Activated T-helper 1 cell treated with Interleukin-2 at 50 U/mL for 16 hours (primary cell): ENCODE measurements at places on chromosomes 5 and 9.

- no peak for DNase-seq
Observed at GRCh38 chr9:116566677-116567488, 120.2 kb upstream of the TRIM32 start.

GRCh38 chr5:127561254-127561653, 43.8 kb downstream of the PRRC1 start:
- DNase-seq: no peak

- no peak for DNase-seq
Observed at GRCh38 chr5:124951661-124952060, 205.2 kb upstream of the ZNF608 start.

DNA sequence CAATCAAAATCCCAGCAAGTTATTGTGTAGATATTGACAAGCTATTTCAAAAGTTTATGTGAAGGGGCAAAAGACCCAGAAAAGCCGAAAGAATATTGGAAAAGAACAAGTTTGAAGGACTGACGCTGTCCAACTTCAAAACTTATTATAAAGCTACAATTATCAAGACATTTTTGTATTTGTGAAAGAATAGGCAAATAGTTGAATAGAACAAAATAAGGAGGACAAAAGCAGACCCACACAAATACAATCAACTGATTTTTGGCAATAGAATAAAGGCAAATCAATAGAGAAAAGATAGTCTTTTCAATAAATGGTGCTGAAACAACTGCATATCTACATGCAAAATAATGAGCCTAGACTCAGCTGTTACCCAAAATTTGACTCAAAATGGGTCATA, 807.7 kb upstream of the CDH6 start:
- no peak for DNase-seq

GRCh38 chr9:111925784-111926183, 29.2 kb downstream of the UGCG start:
- no peak for DNase-seq

DNA sequence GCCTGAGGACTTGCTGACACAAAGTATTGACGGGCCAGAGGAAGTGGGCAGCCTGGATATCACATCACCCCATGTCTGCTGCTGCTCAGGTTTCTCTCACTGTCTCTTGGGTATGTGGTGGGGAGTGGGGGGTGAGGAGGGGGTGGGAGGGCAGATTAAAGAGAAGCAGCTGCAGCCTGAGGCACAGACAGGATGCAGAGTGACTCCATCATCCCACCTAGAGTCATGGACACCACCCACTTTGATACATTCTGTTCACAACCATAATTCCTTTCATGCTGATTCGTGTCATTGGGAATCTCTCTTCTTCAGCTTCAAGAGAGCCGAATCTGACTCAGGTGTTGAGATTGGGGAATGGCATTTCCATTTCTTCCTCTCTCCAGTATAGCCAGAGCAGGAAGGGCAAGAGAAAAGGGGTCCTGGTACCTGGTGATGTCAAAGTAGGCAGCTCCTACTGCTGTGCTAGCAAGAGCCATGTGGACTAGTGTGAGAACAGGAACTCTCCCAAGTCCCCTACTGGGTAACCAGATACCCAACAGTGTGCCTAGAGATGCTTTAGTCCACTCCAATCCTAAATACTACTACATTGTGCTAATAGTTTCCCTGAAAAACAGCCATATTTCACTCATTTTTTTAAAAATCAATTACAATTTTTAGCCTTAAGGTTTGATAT, 22.4 kb downstream of the GRAMD2B start:
- no peak for DNase-seq

DNA sequence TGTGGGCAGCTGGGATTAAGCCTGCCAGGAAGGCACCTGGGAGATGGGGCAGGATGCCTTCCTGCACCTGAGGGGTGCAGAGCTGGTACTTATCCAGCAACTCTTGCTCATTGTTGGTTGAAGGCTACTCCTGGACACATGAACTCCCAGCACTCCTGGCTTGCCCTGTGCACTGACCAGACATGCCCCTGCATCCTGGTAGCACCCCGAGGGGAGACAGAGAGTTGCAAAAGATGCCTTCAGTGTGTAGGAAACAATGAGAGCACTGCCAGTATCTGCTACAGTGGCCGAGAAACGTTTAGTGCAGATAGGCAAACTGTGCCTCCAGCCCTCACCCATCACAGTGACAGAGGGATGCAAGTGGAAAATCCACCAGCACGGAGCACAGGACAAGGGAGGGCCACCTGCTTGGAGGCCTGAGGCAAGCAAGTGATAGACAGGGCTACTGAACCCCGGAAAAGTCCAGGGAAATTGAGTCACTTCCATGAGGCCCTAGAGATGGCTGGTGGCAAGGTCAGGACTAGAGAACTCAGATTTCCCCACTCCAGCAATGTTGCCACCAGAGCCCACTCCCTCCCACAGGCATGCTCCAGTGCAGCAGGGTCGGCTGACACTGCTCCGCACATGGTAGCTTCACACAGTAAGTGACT, 171.1 kb downstream of the FSTL4 start:
- DNase-seq: no peak

GRCh38 chr5:124692324-124692723, 54.1 kb downstream of the ZNF608 start:
- no peak for DNase-seq

DNA sequence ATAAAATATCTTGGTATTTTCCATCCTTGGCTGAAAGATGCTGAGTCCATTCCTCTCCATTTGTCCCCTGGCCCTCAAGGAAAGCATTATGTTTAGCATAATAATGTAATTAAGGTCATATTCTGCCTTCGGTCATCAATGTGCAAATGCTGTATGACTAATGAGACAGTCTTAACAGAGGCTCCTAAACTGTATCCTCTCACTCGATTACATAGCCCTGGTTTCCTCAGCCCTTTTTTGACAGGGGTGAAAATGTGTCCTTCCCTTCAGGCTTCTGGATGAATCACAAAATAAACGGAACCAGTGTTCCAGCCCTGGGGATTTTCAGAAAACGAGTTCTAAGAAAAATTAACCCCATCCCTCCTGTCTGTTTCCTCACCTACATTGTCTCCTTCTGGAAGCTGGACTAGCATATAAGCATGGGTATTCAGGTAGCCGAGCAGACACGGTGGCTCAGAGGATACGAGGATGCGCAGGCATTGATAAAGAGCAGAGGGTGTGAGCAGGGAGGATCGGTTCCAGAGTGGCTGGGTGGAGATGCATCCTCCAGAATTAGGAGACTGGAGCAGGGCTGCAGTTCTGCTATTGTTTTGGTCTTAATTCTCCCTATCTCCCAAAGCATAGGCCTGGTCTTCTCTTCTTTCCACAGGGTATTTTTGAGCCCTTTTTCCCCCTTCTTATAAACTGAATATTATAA, 742.9 kb downstream of the TLR4 start:
- DNase-seq: no peak

DNA sequence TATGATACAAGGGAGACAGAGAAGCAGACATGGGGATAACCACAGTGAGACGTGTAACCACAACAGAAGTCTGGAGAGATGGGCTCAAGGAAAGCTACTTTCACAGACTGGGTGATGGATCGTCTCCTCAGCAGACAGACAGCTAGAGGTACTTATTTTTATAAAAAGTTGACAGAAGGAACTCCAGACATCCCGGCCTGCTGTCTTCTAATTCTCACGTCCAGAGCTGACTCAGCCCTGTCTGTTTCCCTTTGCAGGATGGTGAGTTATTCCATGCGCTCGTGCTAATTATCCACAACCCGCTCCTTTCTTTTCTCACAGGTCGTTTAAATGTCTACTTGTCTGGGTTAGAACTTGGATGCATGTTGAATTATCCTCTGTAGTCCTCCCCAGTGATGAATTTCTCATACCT, 304.5 kb downstream of the CWC27 start:
- no peak for DNase-seq

GRCh38 chr5:144304688-144305087, 134.0 kb downstream of the KCTD16 start:
- DNase-seq: no peak

DNA sequence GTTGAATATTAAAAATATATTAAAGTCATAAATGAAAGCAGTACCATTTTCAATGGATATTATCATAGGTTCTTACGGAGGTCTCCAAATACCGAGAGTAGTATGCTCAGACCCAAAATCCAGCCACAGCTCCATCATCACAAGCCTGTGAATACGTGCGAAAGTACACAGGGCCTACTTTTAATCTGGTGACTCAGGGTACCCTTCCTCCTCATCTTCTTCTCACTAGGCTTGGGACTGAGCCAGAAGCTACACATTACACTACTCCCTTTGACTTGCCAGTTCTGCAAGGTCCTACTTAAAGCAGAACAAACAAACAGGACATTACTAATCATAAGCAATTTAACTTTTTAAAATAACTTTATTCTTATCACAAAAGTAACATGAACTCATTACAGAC, 7.6 kb upstream of the RIC1 start:
- no peak for DNase-seq

GRCh38 chr9:82332018-82332773, 343.6 kb downstream of the SPATA31D1 start:
- no peak for DNase-seq

DNA sequence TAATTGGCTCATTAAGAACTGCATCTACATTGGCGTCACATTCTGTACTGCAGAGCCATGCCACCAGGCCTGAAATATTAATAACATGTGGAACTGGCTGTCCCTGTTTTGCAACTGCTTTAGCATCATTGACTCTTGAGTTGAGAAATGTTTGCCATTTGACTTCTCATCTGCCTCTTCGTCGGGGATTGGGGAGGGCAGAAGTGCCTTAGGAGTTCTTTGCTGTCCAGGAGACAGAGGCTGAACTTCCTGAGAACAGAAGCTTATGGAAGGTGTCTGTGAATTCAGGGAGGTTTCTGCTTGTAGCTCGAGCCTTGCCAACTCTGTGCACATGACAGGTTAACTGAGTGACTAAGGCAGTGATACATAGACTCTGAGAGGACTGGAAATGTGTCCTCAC, 265.0 kb downstream of the KIF4B start:
- DNase-seq: no peak

DNA sequence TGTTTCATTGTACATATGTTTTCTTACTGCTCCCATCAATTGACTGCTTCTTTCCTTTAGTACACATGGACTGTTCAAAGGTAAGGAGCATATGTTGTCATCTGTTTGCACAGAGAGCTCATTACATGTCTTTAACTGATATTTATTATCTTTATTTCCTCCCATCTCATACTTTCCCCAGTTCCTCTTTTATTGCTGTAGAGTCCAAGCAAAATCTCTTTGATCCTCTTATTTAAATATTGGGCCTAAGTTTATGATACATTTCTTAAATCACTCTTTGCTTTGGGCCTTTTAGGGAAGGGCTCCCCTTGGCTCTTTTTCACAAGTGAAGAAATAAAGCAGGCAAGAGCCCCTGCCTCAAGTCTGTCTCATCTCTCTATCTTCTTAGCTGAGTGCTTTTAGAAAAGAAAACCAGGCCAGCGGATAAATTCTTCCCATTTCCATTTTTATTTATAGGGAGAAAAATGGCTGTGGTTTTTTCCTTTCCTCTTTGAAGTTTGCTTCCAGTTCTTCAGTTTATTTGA, 152.4 kb downstream of the DOCK2 start:
- DNase-seq: no peak

- no peak for DNase-seq
Observed at GRCh38 chr5:179275941-179276837, 69.1 kb downstream of the ADAMTS2 start.

DNA sequence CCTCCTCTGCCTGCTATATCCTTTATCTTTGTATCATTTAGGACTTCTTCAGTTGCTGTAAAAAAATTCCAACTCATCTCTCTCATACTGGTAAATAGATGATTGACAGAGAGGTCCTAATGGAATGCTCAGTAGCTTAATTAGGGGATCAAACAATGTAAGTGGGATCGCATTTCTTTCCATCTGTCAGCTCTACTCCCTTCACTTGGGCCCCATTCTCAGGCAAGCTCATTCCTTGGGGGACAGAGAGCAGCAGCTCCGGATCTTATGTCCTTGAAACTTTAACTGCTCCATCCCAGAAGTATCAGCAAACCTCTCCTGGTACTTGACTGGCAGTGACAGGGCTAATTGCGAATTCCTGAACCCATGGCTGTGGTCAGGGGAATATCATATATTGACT, 146.7 kb downstream of the YTHDC2 start:
- no peak for DNase-seq
